HuH-7 (cell line): ENCODE measurements at places on chromosomes 11 and 22.

GRCh38 chr11:13214276-13214675 lies 63.3 kb upstream of the BMAL1 start:
- DNase-seq: no peak

- DNase-seq: no peak
Measured at GRCh38 chr11:27420217-27420616, 52.4 kb downstream of the LGR4 start.

GRCh38 chr11:18457450-18457849 lies 1.8 kb downstream of the LDHAL6A start:
- peak; percentile 10 for DNase-seq

DNA sequence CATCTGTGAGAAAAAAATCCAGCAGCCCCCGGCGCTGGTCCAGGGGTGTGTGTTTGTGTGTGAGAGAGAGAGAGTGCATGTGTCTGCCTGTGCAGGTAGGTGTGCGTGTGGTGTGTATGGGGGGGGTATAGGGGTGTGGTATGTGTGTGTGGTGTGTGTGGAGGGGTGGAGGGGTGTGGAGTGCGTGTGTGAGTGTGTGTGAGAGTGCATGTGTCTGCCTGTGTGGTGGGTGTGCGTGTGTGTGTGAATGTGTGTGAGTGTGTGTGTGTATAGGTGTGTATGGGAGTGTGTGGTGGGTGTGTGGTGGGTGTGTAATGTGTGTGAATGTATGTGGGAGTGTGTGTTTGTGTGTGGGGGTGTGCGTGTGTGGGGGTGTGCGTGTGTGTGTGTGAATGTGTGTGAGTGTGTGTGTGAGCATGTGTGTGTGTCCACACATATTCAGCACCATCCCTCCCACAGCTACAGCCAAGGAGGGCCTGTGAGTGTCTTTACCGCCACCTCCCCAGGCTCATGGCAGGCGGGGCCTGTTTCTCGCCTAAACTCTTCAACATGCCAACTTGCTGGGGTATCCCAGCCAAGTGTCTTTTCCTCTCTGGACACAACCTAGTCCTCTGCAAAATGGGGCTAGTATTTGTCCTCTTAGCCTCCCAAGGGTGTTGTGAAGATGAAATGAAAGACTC lies 11.9 kb downstream of the LMO1 start:
- no peak for DNase-seq

GRCh38 chr11:96114178-96115064 lies 190.5 kb upstream of the MTMR2 start:
- DNase-seq: no peak

DNA sequence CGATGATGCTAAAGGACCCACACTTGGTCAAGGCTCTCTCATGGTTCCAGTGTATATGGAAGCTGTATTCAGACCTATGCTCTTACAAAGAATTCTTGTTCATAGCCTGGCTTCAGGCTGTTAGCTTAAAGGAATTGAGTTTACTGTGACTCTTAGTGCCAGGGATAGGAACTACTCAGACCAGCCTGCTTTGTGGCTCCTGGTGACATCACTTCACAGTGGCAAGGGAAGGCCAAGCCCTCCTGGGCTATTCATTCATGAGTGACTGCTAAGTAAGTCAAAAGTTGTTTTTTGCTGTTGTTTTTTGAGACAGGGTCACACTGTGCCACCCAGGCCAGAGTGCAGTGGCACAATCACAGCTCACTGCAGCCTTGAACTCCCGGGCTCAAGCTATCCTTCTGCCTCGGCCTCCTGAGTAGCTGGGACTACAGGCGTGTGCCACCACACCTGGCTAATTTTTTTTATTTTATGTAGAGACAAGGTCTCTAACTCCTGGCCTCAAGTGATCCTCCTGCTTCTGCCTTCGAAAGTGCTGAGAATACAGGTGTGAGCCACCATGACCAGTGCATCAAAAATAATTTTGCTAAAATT lies 9.6 kb downstream of the ART5 start:
- no peak for DNase-seq

GRCh38 chr11:68539395-68539794 lies 78.8 kb downstream of the PPP6R3 start:
- no peak for DNase-seq

DNA sequence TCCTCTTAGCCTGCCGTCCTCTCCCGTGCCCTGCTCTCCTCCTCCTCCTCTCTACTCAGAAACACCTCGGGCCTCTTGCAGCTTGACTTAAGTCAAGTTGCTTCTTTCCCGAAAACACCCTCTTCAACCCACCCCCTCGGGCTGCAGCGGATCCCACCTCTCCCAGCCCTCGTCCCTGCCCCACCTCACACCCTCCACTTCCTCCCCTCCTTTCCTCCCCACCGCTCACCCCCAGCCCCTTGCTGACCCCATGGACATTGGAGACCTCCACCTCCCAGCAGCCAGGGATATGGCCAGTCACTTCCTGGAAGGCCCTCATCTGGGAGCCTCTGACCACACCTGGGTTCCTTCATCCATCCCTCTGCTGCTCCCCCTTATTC lies 8.5 kb upstream of the CYTH4 start:
- DNase-seq: no peak
